Inflammatory macrophage (primary cell): ENCODE measurements at places on chromosomes 1 and 21.

- no peak for DNase-seq
These were observed 22.7 kb upstream of the ZNF436 start for GRCh38 chr1:23392125-23392855.

DNA sequence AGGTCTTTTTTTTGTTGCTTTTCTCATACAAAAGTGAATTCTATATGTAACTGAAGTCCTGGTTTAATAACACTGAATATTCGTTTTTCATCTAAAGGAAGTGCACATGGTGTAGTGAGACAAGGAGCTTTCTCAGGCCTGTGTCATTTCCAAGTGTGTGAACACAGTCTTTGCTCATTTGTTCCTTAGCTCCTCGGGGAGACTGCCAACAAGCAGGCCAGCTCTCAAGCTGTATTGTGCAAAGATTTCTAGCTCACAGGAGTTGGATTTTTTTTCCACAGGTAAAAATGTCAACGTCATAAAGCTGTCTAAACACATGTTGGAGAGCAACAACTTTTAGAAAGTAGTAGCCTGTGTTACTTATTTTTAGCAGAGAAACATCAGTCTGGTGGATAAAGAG is 87.8 kb upstream of the S1PR1 start:
- DNase-seq: no peak

GRCh38 chr1:5949085-5949760 is 43.0 kb downstream of the NPHP4 start:
- no peak for DNase-seq

DNA sequence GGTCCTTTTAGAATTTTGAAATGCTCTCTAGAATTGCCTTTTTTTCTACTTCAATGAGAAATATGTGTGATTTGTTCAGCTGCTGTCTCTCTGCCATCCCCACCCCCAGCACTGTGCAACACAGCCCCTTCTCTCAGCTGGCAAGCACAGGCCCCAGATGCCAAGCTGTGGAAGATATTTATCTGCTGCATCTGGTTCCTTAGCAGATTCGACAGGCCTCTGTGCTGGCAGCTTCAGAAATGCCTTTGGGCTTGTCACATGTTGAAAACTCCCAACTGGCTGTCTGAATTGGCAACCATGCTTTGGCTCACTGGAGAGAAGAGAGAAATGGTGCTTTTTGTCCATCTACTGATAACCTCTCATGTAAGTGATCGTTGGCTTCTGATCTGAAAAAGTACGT is 206.7 kb upstream of the C1orf87 start:
- no peak for DNase-seq

DNA sequence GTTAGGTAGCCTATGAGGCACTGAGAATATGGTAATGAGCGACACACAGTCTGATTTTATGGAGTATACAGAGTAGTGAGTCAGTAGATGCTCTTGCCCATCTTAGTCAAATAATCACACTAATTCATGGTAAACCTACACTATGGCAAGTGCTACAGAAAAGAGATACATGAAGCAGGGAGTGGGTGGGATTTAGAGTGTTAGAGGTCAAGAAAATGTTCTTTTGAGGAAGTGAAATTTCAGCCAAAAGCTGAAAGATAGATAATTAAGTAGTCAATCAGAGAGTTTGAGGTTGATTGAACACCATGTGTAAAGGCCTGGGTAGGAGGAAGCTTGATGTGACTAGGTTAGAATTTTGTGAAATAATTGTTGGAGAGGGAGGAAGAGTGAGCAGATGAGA is 14.7 kb downstream of the MDM4 start:
- peak; percentile 68 for DNase-seq

- DNase-seq: no peak
These were observed 3.9 kb upstream of the TGFBR3 start for GRCh38 chr1:91889717-91890459.

DNA sequence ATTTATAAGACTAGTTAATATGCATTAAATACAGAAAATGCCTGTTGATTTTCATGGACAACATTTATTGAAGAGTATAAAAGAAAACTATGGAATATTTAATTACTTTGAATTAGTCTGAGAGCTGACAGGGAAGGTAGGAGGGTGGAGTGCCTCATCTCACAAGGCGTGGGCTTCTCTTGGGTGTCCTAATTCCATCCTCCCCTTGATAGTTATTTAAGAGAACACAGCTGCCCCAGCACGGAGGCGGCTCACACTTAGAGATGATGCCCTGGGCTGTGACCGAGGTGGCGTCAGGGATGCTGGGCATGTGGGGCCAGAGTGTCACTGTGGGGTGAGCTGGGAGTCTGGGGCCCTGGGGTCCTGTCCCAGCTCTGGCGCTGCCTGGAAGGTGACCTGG is 493.0 kb downstream of the PTPRU start:
- no peak for DNase-seq

- peak; percentile 24 for DNase-seq
These were observed 8.1 kb downstream of the GABPA start for GRCh38 chr21:25742900-25743299.

GRCh38 chr1:46516200-46516950 is 26.7 kb downstream of the DMBX1 start:
- DNase-seq: no peak

GRCh38 chr21:31473685-31474345 is 129.8 kb upstream of the TIAM1 start:
- no peak for DNase-seq

DNA sequence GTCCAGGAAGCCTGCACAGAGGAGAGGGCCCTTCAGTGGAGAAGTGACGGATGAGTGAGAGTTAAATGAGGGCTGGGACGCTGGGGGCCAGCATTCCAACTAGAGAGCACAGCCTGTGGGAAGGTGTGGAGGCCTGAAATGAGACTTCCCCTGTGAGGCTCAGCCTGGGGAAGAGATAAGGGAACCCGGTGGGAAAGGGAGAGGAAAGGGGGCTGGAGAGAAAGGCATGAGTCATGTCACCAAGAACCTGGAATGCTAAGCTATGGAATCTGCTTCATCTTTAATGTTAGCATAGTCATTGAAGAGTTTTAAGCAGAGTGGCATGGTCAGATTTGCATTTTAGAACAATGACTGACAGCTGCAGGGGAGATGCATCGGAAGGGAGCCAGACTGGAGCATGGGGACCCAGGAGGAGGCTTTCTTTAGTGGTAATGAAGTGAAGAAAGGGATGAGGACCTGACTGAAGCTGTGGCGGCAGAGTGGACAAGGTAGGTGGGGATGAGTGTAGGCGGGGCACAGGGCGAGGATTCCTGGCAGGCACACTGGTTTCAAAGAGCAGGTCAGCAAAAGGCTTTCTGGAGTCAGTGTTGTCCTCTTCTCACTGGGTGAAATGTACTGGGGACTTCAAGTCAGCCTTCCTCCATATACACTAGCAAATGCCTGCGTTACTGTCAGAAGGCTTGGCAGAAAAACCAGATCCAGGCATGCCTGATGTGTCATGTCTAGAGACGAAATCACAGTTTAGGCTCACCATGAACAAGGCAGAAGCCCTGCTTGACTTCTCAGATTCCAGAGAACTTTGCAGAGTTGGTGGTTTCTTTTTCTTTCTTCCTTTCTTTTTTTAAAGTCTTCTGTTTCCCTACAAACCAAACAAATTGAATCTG is 8.0 kb downstream of the RGL1 start:
- no peak for DNase-seq
